ENCODE measurements at places on chromosomes 2 and 18. TPM values are rescaled to one million over a fixed set of nuclear protein-coding genes. Genes with fewer than 3 reads are reported as not detected.

DNA sequence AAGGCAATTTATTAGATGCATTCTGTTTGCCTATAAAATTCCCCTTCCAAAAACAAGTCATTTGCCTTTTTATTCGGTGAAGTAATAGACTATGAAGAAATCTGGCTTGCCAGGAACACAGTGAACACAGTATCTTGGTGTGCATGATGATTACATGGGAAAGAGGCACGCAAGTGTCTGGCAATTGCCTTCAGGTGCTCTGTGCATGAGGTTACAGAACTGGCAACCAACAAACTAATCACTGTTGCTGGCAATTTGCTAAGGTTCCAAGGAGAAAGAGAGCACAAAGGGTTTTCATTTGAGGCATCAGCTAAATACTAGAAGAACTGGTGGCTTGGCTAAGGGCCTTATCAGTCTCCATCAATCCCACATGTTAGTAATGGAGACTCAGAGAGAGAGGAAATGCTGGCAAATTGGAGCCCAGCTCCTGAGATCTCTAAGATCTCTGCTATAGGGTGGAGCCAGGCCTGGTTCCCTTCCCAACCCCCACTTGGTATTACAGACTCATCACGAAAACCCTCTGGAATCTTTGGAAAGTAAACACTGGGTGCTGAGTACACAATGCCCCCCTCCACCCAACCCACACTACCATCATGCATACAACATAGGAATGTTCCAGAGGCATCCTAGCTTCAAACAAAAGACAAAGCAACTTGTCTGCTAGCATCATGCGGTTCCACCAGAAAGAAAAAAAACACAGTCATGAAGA lies 10.4 kb downstream of the RNF152 start:
- peak; percentile 19 for DNase-seq

GRCh38 chr2:69018678-69019095 lies 5.7 kb downstream of the ANTXR1 start:
- DNase-seq, result no peak

DNA sequence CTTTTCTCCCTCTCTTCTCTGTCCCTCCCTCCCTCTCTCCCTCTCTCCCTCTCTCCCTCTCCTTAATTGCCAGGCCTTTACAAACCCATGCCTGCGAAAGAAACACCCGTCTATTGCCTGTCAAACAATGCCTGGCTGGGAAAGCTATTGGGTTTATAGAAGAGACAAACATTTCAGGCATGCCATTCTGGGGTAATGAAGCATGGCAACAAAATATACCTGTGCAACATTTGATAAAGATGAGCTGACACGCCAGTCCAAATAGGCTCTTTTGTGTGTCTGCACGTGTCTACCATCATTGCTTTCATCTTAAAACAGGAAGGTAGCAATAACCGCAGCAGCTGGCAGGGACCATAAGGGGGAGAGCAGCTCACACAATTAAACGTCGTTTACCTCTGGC lies 282.1 kb downstream of the ZNF516 start:
- no peak for DNase-seq

- DNase-seq, result no peak
Observed at GRCh38 chr2:221775096-221775495, 203.0 kb upstream of the EPHA4 start.

DNA sequence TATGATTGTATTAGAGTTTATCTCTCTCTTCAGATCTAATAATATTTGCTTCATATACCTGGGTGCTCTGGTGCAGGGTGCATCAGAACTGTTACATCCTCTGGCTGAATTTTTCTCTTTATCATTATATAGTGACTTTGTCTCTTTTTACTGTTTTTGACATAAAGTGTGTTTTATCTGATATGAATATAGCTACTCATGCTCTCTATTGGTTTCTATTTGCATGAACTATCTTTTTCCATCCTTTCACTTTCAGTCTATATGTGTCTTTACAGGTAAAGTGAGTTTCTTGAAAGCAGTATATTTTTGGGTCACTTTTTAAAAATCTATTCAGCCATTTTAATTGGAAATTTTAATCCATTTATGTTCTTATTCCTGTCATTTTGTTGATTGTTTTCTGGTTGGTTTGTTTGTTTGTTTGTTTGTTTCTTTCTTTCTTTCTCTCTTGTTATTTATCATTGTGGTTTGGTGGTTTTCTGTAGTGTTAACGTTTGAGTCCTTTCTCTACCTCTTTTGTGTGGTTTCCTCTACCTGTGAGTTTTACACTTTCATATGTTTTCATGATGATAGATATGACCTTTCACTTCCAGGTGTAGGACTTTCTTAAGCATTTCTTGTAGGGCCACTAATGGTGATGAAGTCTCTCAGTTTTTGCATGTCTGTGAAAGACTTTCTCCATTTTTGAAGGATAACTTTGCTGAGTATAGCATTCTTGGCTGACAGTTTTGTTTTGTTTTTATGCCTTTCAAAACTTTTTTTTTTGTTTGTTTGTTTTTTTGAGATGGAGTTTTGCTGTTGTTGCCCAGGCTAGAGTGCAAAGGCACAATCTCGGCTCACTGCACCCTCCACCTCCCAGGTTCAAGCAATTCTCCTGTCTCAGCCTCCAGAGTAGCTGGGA lies 54.9 kb downstream of the CCNT2 start:
- DNase-seq, result no peak

DNA sequence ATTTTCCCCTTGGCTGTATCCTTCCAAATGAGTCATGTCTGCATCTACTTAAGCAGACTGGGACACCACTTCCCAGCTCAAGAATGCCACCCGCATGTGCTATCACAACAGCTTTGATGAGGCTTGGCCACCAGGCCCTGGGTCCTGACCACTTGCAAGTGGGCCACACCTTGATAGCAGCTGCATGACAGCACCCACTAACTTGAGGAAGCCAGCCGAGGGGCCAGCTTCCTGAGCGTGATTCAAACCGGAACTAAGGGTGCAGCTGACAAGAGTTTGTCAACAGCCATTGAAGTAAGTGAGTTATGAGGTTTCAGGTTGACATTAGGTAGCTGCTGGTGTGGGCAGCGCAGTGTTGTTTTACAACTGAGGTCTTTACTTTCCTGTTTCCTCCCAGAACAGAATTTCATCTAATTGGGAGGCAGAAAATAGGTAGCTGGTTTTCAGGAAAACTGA lies 54.4 kb downstream of the EPHA4 start:
- peak; percentile 88 for DNase-seq

- no peak for DNase-seq
Observed at GRCh38 chr18:48674758-48675351, 136.0 kb downstream of the CTIF start.

- DNase-seq, result no peak
Observed at GRCh38 chr2:231228974-231229529, 30.6 kb downstream of the ARMC9 start.

GRCh38 chr2:59237311-59237710 lies 996.2 kb upstream of the FANCL start:
- DNase-seq, result no peak

DNA sequence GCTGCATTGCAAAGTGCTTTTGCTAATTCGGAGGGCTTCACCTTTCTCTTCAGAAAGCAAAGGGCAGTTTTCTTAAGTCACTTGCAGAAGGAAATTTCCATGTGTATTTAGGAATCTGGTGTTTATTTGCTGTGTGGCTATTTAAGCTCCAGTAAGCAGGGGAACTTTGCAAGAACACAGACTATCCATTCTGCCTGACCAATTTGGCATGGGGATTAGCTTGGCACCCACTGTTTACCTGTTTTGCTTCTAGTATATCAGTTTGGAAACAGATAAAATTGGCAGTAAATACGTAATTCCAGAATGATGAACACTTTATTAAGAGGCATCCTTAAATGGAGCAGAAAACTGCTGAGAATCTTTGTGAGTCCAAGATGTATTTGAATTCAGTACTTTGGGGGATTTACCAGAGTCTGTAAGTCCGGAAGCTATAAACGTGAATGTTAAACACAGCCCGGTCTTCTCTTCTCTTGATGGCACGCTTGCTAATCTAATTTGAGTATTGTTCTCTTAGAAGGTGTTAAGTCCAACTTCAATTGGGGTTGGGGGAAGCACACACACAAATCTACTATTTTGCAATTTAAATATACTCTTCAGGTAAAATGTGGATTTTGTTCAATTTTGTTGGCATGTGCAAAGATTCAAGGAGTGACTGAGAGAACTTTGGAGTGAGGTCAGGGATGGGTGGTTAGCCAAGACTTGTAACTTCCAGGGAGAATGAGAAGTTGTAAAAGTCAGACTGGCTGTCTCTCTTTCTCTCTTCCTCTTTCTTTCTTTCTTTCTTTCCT lies 650 bp downstream of the ACKR3 start:
- DNase-seq, result no peak

FAM124B gene
- total RNA-seq, result not detected

UGT1A3 gene
- total RNA-seq, result not detected

All from IMR-90 (cell line).